HT-29 (cell line): ENCODE measurements at places on chromosomes 3 and 15.

GRCh38 chr3:10501664-10502052, 3.7 kb downstream of the ATP2B2 start:
- no peak for DNase-seq

GRCh38 chr3:133592843-133593242, 19.4 kb downstream of the CDV3 start:
- no peak for DNase-seq

DNA sequence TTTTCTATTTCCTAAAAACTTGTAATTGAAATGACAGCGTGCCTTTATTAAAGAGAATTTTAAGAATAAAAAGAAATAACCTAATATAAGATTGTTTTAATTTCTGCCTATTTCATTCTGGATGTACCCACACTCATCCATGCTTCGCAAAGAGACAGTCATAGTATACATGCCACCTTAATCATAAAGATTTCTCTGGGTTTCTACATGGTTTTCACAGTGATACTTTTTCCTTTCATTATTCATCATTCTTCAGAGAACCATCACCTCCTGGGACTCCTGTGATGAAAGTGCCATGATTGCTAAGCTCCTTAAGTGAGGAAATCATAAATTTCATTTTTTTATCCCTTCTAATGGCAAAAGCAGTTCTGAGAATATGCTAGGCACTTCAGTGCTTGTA, 4.3 kb upstream of the CCR8 start:
- no peak for DNase-seq

GRCh38 chr3:115239717-115240116, 92.6 kb upstream of the ZBTB20 start:
- peak; percentile 43 for DNase-seq

DNA sequence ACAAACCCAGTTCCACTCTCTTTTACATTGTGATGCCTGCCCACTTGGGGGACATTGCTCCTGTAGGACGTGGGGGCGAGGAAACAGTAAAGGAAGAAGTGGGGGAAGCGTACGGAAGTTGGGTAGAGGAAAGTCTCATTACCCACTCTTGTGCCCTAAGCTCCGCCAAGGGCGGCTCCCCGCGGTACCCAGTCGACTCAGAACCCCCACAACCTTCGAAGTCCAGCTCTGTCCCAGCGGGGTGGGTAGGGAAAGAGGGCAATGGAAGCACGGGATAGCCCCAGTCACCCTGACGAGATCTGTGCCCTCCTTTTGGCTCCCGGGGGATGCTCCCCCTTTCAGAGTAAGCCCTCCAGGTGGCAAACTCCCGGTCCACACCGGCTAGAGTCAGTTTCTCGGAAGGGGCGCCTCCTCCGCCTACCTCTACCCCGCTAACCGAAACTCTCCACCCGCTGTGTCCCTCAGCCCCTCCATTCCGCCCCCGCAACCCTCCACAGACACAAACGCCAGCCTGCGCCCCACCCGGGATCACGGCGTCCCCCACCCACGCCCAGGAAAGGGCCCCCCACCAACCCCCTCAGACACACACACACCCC, 527 bp downstream of the CSNK1G1 start:
- DNase-seq, result peak; percentile 52

GRCh38 chr3:171487382-171487781, 27.2 kb upstream of the TNIK start:
- DNase-seq, result no peak

GRCh38 chr15:52734329-52734728, 55.1 kb upstream of the ATOSA start:
- no peak for DNase-seq

DNA sequence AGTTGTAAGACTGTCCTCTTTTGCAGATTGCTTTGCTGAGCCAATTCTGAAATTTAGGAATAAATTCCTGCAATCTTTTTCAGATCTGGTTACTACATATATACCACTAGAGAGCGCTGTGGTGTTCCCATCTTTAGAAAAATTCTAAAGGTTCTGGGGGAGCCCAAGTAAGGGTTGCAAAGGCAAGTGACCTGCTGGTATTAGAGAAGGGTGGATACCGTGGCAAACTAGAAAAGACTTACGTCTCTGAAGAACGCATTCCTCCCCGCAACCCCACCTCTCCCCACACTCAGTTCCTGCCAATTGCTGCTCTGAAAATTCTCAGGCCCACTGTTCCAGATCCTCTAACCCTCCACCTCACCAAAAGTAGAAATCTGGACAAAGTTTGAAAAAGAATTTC, 48.5 kb downstream of the EFHB start:
- DNase-seq, result peak; percentile 19

DNA sequence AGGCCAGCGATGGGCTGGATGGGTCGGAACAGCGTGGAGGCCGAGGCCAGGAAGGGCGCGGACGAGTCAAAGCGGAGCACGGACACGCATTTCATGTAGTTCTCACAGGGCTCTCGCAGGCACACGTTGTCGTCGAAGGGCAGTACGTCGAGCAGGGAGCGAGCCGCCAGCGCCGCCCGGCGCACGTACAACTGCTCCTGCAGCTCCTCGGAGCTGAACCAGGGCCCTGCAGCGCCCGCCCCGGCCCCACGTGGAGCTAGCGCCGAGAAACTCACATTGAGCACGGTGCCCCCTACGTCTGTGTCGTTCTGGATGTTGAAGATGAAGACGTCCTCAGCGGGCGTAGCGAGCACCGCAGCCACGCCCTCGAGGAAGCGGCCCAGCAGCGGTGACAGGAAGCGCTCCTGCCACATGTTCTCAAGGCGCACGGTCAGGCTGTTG, 5.8 kb downstream of the CELSR3 start:
- DNase-seq, result no peak

GRCh38 chr3:195511136-195511535, 32.0 kb downstream of the PPP1R2 start:
- DNase-seq, result no peak

DNA sequence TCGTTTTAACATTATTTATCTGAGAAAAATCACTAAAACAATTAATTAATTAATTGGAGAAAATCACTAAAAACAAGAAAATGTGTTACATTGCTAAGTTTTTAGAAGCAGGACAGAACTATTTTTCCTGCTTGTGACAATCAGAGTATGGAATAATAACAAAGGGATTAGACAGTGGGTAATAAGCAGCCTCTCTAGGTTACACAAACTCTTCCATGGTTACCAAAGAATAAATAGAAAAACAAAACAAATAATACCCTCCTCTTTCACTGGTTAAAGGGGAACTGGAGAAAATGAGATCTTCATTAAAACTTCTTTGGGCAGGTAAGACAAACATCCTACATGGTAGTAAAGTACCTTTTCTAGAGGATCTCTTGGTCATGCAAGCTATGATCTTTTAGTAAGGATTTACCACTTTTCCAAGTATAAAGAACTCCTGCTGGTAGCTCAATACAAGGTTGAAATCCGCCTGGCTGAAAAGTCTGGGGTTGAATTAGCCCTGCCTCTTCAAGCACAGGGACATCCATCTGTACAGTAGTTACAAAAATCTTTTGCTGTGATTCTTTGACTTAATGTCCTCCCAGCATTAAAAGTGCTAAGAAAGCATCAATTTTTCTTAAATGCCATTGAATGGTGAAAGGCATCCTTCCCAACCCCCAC, 2.5 kb upstream of the PLCH1 start:
- DNase-seq, result peak; percentile 33

- DNase-seq, result peak; percentile 16
Observed at GRCh38 chr15:87597346-87598052, 659.0 kb downstream of the NTRK3 start.

- DNase-seq, result no peak
Observed at GRCh38 chr3:184472723-184473428, 88.7 kb upstream of the EPHB3 start.

- DNase-seq, result no peak
Observed at GRCh38 chr3:18510947-18511346, 85.8 kb upstream of the SATB1 start.

- DNase-seq, result no peak
Observed at GRCh38 chr3:112116748-112117186, 16.3 kb downstream of the GCSAM start.

DNA sequence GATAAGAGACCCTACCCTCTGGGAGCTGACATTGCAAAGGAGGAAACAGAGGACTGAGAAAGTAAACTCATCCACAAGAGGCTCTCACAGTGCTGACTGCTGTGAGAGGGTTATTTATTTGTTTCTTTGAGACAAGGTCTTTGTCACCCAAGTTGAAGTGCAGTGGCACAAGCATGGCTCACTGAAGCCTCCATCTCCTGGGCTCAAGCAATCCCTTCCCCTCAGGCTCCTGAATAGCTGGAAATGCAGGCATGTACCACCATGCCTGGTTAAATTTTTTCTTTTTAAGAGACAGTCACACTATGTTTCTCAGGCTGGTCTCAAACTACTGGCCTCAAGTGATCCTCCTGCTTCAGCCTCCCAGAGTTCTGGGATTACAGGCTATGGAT, 52.8 kb downstream of the FBLN2 start:
- DNase-seq, result no peak

GRCh38 chr3:127014536-127015281, 31.8 kb downstream of the PLXNA1 start:
- DNase-seq, result no peak

DNA sequence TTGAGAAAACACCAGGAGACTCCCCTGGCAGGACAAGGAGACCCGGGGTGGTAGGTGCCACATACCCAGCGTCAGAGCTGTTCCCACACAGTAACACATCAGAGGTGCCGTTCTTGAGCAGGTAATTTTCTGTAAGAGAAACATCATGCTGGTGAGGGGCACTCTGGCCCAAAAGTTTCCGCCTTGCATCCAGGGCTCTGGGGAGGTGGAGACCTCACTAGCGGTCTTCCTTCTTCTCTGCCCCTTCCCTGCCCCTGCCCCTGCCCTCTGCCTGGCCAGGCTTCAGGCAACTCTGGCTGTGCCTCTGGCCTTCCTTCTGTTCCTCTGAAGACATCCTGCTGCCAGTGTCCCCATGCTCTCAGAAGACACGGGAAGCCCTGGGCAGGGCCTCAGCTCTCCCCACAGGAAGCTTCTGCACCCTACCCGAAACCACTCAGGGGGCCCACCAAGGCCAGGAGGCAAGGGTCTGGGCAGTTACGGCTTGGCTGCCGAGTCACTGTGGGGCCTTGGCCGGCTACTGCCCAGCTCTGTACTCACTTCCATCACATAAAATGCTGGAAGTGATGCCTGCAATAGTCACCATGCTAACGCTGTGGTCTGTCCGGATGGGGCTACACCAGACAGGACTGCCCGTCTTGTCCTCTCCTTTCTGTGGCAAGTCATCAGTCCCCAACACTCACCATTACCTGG, 41.3 kb downstream of the SCN5A start:
- no peak for DNase-seq

DNA sequence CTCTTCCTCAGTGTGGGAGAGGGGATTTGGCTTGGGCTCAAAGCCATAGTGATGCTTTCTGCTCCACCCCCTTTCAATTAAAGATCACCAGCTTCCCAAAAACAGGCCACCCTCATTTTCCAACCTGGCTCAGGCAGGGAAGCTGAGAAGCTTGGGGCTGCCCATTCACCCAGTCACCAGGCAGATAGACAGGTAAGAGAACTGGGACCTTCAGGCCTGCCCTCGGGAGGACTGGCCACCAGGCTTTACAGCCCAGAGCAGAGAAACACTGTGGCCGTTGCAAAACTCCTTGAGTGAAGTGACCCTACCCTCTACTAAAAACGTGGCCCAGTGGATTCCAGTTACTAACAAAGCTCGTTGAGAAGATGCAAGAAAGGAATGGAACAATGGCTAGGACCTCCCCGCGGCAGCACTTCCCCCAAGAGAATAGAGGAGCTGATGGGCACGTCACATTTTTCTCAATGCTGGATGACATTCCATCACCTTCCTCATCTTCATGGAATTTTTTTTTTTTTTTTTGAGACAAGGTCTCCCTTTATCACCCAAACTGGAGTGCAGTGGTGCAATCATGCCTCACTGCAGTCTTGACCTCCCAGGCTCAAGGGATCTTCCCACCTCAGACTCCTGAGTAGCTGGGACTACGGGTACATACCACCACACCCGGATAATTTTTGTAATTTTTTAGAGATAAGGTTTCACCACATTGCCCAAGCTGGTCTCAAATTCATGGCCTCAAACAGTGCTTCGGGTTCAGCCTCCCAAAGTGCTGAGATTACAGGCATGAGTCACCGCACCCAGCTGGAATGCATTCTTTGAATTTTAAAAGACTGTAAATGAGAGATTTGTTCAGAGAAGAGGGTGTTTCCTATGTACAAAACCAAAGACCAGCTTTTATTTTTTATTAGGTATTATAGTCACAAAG, 37.9 kb downstream of the LIPC start:
- peak; percentile 56 for DNase-seq

DNA sequence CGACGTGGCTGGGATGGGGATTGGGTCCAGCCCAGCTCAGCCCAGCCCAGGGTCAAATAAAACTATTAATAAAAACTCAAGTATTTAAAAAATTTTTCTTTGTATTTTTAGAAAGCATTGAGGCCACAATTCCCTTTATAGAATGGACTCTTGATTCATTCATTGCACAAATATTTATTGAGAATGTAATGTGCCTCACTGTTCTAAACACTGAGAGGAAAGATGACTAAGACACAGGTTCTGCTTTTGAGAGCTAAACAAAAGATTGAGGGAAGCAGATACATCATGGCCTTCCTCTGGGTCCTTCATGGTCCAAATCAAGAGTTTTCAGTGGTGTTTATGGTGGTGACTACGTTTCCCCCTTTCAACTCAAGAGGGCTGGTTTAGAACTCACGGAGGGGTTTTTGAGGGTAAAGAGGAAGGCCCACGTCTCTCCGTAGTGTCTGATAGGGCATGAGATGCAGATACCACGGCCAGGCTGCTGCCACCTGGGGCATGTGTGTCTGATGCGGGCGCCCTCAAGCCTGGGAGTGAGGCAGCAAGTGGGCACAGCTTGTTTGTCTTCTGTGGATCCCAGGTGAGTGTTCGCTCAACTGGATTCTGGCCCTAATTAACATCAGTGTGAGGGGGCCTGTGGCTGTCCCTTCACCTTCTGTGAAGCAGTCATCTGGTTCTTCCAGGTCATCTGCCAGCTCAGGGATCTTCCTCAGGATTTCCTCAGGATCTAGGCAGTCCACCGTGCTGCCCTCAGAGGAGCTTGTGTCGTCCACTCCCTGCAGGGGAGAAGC, 73.5 kb upstream of the SCN5A start:
- no peak for DNase-seq

- DNase-seq, result peak; percentile 23
Observed at GRCh38 chr3:105686278-105686897, 182.4 kb downstream of the CBLB start.

- no peak for DNase-seq
Observed at GRCh38 chr3:140423146-140423545, 254.7 kb upstream of the TRIM42 start.

DNA sequence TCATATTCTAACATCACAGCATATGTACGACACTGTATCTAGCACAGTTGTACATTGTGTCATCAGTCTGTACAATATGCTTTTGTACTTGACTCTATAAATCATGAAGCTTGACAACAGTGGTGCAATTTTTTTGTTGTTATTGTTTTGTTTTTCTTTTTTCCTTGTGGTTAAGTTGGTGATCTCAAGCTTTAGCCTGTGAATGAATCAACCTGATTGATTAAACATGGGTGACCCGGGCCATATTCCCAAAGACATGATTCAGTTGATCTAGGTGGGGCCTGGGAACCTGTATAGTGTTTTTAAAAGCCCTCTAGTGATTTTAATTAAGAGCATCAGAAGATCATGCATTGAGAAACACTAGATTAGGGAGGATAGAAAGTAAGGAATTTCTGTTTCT, 101.8 kb upstream of the AADACL2 start:
- DNase-seq, result no peak

GRCh38 chr3:48397767-48398681, 26.0 kb downstream of the FBXW12 start:
- no peak for DNase-seq

- no peak for DNase-seq
Observed at GRCh38 chr15:25623708-25624107, 184.9 kb upstream of the UBE3A start.

GRCh38 chr15:80434926-80435720, 30.9 kb downstream of the ARNT2 start:
- DNase-seq, result no peak
